ENCODE measurements at places on chromosomes 7 and 10.

GRCh38 chr10:98292971-98293370 is 25.0 kb upstream of the LOXL4 start:
- DNase-seq, result no peak

- DNase-seq, result no peak
Measured at GRCh38 chr10:128241023-128241422, 114.8 kb upstream of the MKI67 start.

DNA sequence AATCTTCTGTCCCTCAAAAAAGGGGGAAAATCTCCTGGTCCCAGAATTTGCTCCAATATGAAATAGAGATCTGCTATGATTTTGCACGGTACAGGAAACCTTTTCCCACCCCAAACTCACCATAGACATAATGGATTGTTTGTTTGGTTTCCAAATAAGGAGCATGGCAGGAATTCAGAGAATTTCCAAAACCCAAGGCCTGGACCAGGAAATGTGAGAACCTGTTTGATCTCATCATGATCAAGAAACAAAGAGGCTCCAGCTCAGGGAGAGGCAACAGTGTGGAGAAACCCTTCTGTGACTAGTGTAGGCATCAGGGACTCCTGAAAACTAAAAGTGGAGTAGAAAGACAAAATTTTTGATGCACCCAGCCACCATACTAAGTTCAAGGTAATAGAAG is 1548.1 kb upstream of the LRRTM3 start:
- DNase-seq, result no peak

- DNase-seq, result no peak
Measured at GRCh38 chr7:114930829-114931655, 9.1 kb downstream of the MDFIC start.

DNA sequence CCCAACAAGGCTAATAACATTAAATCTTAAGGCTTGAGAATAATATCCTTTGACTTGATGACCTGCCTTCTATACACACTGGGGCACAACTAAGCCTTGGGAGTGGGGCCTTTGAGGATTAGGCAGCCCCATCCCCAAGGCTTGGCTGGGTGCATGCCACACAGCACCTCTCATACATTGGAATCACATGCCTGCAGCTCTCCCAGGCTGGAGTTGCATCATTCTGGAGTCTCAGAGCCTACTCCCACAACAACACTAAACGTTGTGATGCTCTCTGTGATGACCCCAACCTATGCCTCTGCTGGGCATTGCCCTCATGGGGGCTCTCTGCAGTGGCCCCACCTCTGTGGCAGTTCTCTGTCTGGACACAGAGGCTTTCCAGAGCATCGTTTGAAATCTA is 31.9 kb upstream of the SGCE start:
- no peak for DNase-seq

- DNase-seq, result no peak
Measured at GRCh38 chr7:44713680-44714335, 34.8 kb upstream of the ZMIZ2 start.

- DNase-seq, result no peak
Measured at GRCh38 chr7:159086301-159086925, 58.3 kb downstream of the VIPR2 start.

GRCh38 chr7:143979359-143979758 is 20.8 kb upstream of the OR6B1 start:
- DNase-seq, result peak; percentile 73

GRCh38 chr7:24786306-24786705 is 29.0 kb upstream of the GSDME start:
- DNase-seq, result no peak

- DNase-seq, result no peak
Measured at GRCh38 chr10:43801626-43802025, 152.9 kb upstream of the ZNF32 start.

DNA sequence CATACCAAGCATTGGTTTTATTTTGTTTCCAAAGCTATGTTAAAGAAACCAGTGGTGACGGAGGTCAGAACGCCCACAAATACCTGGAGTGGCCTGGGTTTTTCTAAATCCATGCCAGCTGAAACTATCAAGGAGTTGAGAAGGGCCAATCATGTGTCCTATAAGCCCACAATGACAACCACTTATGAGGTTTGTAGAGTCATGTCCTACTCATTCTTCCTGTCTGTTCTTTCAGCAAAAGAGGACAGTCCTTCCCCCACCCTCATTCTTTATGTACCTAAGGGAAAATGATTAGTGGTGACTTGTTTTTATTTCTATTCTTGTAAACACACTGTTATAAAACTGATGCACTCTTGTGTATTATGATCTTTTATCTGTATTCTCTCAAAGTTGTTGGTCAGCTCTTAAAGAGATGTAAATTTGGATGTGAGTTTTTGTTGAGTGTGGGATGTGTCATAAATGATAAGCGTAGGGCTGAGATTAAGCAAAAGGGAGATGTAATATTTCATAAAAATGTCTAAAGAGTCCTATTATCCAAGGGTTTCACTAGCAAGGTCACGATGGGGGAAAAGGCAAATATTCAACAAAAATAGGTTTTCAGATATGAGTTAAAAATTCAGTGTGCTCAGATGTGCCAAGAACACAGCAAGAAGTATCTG is 294.4 kb downstream of the BICC1 start:
- no peak for DNase-seq

- no peak for DNase-seq
Measured at GRCh38 chr7:142868986-142869415, 14.1 kb downstream of the EPHB6 start.

DNA sequence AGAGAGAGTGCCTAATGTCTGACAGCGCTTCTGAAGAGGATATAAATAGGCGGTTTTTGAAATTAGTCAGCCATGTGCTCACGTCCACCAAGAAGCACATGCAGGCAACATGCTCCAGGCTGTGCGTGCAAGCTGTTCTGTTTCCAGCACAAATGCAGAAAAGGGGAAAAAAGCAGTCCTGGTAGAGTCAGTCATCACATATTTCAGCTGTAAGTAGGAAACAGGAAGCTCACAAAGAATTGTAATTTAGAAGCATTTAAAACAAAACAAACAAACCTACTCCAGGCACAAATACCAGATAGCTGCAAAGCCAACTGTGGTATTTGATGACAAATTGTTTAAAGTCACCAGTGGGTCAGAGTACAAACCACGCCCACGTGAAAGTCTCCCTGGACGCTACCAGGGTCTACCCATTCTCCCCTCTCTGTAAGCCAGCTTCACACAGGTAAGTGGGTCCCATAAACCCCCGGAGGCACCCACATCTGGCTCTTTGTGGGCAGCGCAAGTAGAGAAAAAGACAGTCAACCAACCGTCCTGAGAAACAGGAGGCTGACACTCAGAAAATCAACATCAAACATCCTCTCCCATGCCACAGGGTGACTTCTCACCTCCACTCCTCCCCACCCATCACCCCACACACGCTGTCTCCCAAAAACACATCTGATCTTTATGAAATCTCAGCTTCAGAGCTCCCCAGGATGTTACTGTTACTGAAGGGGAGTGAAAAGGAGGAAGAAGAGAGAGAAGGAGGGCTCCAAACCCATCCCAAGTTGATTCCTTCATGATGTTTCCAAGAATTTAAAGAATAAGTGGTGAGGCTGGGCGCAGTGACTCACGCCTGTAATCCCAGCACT is 186.4 kb downstream of the FAM107B start:
- DNase-seq, result peak; percentile 67

GRCh38 chr7:33952824-33953223 is 47.5 kb downstream of the BMPER start:
- DNase-seq, result no peak

DNA sequence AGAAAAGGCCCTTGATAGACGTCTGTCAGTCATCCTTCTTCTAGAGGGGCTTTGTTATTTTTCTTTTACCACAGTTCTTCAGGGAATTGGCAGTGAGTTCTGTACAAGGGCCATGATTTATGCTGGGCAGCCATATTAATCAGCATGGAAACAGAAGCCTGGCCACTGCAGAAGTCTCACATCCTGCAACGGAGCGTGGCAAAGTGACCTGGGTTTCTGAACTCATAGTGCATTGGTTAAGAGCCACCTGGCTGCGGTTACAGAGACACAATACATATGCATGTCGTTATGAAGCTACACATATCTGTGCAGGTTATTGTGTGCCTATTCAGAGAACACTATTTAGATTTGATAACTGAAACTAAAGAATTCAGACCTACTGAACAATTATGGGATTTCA is 419.4 kb upstream of the CELF2 start:
- no peak for DNase-seq

- no peak for DNase-seq
Measured at GRCh38 chr7:31885171-31885570, 185.0 kb downstream of the PDE1C start.

DNA sequence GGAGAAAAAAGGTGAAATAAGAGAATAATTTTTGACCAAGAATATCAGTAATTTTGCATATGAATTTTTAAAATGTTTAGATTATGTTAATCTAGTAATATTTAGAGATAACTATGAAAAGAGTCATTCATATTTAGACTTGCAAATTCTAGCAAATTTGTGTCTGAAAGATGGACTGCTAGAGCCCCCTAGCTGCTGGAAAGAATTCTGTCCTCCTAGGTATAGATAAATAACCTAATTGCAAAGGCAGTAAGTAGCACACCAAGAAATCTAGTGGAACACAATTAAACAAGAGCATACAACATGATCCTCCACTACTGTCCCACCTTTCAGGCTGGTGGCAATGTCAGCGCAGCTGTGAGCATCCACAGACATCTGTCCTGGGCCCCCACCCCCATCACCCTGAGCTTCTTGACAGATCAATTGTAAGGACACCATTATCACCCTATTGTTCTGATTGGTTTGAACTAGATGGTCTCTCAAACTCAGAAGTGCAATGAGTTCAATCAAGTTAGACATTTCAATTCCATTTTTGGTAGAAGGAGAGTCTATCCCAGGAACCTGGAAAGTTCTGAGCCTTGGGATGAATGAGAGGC is 15.0 kb upstream of the GFRA1 start:
- DNase-seq, result no peak

GRCh38 chr7:107966711-107967110 is 36.2 kb downstream of the LAMB1 start:
- peak; percentile 68 for DNase-seq

GRCh38 chr10:78910886-78911285 is 157.9 kb upstream of the ZMIZ1 start:
- DNase-seq, result no peak

- DNase-seq, result no peak
Measured at GRCh38 chr10:62626817-62627216, 177.7 kb upstream of the ADO start.

DNA sequence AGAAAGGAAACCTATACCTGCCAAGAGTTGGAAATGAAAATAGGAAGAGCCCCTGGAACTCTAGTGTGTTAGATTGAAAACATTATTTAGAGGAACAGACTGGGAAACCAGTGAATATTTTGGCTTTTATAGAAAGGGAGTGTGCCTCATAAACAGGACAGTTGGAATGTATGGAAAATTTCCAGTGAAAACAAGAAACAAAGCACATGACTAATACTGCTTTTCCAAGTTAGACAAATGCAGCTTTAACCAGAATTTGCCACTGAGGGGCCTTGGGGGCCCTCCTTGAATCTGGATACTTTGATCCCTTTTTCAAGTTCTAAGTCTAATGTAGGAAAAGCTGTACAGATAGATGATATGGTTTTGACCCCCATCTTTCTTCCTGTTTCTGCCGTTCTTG is 21.2 kb downstream of the ITGB8 start:
- DNase-seq, result peak; percentile 27

GRCh38 chr10:47241946-47242867 is 57.8 kb upstream of the GDF10 start:
- no peak for DNase-seq

DNA sequence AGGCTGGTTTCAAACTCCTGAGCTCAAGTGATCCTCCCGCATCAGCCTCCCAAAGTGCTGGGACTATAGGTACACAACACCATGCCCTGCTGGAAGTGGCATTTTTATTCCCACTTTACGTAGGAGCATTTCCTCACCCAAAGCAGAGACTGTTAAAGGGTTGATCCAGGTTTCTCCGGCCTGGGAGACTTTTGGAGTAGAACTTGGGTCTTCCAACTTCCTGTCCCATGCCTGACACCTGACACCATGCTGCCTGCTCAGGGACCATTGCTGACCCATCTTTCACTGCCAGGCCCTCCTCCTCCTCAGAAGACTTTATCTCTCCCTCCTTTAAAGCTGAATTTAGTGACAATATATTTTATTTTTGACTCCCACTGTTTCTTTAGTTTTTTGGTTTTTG is 302.0 kb upstream of the LYZL1 start:
- DNase-seq, result no peak

DNA sequence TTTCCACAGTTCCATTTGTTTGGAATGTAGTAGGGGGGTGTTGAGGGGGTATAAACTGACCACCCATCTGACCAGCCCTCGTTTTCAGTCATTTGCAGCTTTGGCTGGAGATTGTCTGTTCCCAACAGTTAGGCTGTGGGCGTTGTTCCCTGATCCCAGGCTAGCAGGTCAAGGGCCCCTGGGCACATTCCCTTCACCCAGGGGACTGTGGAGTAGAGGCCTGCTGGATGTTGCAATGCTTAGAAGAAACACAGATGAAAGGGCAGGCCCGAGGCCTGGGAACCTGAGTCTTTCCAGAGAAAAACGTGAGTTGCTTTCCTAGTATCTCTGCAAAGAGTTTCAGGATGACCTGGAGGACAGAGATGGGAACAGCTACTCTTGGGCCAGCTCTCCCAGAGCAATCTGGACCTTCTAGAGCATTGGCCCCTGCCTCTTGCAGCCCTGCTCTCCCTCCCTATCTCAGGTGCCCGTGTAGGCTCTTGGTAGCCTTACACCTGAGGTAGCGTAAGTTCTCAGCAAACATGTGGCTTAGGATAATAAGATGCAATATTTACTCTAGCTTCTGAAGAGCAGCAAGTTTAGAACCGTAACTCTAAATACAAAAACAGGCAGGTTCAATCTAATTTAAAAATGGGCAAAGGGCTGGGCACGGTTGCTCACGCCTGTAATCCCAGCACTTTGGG is 99.4 kb upstream of the EFCAB10 start:
- DNase-seq, result no peak

- DNase-seq, result no peak
Measured at GRCh38 chr7:4663239-4664018, 18.7 kb upstream of the FOXK1 start.

Data from HS-27A (cell line).